Esophagus muscularis mucosa (tissue), 4 donors: ENCODE measurements at places on chromosomes 1 and 21. TPM values are rescaled to one million over a fixed set of nuclear protein-coding genes. Genes with fewer than 3 reads are reported as not detected.

Gene SPAG17
- total RNA-seq: not detected

Gene PRSS38
- not detected for total RNA-seq

Gene CSF1
- total RNA-seq: 53.3 TPM

Gene DPT
- 190 TPM for total RNA-seq

Gene ADORA1
- 0.34 TPM for total RNA-seq

Gene COL18A1
- 173 TPM for total RNA-seq

Gene SERPINC1
- total RNA-seq: not detected

Gene S100B
- 16.0 TPM for total RNA-seq

GRCh38 chr1:244536316-244536715 lies 75.2 kb downstream of the CATSPERE start:
- H3K36me3 ChIP-seq: no peaks in the 10 kb centered on the region
- no peak overlapping the region for H3K27ac ChIP-seq

DNA sequence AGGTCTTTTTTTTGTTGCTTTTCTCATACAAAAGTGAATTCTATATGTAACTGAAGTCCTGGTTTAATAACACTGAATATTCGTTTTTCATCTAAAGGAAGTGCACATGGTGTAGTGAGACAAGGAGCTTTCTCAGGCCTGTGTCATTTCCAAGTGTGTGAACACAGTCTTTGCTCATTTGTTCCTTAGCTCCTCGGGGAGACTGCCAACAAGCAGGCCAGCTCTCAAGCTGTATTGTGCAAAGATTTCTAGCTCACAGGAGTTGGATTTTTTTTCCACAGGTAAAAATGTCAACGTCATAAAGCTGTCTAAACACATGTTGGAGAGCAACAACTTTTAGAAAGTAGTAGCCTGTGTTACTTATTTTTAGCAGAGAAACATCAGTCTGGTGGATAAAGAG lies 87.8 kb upstream of the S1PR1 start:
- H3K36me3 ChIP-seq: no peaks in the 10 kb centered on the region
- DNase-seq: no peak
- H3K27me3 ChIP-seq: no peaks in the 10 kb centered on the region
- H3K4me1 ChIP-seq: no peaks in the 10 kb centered on the region
- no peak overlapping the region for H3K27ac ChIP-seq
- no peak overlapping the region for H3K4me3 ChIP-seq

DNA sequence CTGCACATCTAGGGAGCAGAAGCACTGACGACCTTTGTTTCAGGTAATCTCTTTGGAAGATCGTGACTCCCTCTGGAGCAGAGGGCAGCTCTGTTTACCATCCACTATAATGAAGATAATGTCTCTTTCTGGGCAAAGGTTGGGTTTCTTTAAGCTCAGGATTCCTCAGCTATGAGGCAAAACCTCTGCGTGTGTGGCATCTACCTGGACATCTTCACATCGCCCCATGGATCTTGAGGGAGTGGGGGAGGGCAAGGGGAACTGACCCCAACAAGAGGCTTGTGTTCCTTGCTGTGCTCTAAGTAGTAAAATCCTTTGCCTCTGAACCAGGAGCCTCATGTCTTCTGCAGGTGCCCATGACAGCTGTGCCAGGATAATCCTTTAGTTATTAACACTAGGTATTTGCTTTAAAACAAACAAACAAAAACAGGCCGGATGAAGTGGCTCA lies 19.6 kb downstream of the SPATA45 start:
- H3K27me3 ChIP-seq: no peaks in the 10 kb centered on the region
- H3K36me3 ChIP-seq: no peaks in the 10 kb centered on the region
- DNase-seq: no peak
- H3K4me3 ChIP-seq: no peak overlapping the region
- H3K4me1 ChIP-seq: no peaks in the 10 kb centered on the region

- no peaks in the 10 kb centered on the region for H3K27me3 ChIP-seq
- H3K27ac ChIP-seq: peak overlapping the region; percentile 52
- peak overlapping the region; percentile 26 for H3K4me3 ChIP-seq
- peaks cover 1% of the 10 kb centered on the region for H3K36me3 ChIP-seq
Observed at GRCh38 chr21:42669041-42669440, 15.6 kb downstream of the PDE9A start.

DNA sequence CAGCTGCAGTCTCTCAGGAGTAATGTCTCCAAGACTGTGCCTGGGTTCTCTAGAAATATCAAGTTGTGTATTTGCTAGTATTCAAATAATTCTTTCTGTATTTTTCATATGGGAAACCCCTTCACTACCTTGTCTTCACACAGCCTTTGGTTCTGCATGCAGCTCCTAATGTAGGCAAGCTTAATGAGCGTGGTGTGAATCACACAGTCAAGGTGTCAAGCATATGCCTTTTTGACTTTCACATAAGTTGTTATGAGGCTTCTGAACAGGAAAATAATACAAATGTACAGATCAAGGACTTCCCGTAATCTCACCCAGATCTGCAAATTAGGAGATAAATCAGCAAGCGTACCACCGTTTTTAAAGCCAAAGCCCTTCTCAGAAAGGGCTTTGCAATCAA lies at the start of gene FCRL3:
Gene FCRL3, minus strand, starts transcription at position 38 of the 400 bp plus-strand sequence. CDS start 280 bp downstream, outside the sequence.
- peaks cover 5% of the 10 kb centered on the region for H3K27me3 ChIP-seq
- no peak within 1 kb of the TSS for H3K27ac ChIP-seq
- DNase-seq: no peak
- no peak within 1 kb of the TSS for H3K4me3 ChIP-seq

GRCh38 chr1:112460615-112461014 lies 48.1 kb upstream of the WNT2B start:
- no peak for DNase-seq
- no peak overlapping the region for H3K27ac ChIP-seq
- H3K4me1 ChIP-seq: peaks cover 12% of the 10 kb centered on the region
- no peak overlapping the region for H3K4me3 ChIP-seq
- no peaks in the 10 kb centered on the region for H3K27me3 ChIP-seq

DNA sequence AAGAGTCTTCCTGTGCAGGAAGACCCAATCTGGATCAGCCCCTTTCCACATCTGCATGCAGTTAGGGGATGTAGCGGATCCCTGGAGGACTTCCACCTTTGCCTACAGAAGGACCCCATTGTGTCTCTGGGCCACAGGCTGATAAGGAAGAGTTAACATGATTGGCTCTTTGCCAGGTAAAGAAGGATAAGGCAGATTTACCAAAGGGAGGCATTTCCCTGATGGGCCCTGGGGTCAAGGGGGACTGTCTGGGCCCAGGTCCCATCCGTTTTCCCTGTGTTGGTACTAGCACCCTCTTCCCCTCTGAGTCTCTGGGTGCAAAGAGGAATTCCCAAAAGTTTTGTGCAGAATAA lies 29.1 kb downstream of the SLC26A9 start:
- H3K4me1 ChIP-seq: peaks cover 26% of the 10 kb centered on the region
- no peaks in the 10 kb centered on the region for H3K27me3 ChIP-seq
- no peak overlapping the region for H3K27ac ChIP-seq
- no peak overlapping the region for H3K4me3 ChIP-seq
- DNase-seq: no peak

GRCh38 chr21:42302076-42302650 lies 13.0 kb downstream of the TFF3 start:
- H3K27me3 ChIP-seq: no peaks in the 10 kb centered on the region
- no peak overlapping the region for H3K27ac ChIP-seq
- no peak for DNase-seq
- H3K36me3 ChIP-seq: no peaks in the 10 kb centered on the region
- no peak overlapping the region for H3K4me3 ChIP-seq

- no peak overlapping the region for H3K4me3 ChIP-seq
- H3K36me3 ChIP-seq: no peaks in the 10 kb centered on the region
- no peaks in the 10 kb centered on the region for H3K27me3 ChIP-seq
- peak; percentile 68 for DNase-seq
Observed at GRCh38 chr21:35333831-35334618, 284.9 kb upstream of the RUNX1 start.

DNA sequence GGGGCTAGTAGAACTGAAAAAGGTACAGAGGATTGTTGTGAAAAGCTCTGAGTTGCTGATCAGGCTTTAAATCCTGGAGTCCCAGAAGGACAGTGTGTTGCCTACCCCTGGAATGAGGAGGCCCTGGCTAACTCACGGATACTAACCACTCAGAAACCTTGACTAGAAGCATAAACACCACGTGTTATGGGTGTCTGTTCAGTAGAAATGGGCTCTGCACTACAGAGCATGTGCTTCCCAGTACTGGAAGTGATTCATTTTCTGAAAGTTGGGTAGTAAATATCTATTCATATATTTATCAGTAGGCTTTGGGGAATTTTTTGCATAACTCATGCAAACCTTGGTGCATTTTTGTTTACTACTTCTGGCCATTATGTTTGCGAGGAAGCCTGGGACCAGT lies 15.1 kb upstream of the CLCA1 start:
- no peaks in the 10 kb centered on the region for H3K27me3 ChIP-seq
- no peak overlapping the region for H3K27ac ChIP-seq
- H3K4me1 ChIP-seq: no peaks in the 10 kb centered on the region
- DNase-seq: no peak
- no peak overlapping the region for H3K4me3 ChIP-seq

DNA sequence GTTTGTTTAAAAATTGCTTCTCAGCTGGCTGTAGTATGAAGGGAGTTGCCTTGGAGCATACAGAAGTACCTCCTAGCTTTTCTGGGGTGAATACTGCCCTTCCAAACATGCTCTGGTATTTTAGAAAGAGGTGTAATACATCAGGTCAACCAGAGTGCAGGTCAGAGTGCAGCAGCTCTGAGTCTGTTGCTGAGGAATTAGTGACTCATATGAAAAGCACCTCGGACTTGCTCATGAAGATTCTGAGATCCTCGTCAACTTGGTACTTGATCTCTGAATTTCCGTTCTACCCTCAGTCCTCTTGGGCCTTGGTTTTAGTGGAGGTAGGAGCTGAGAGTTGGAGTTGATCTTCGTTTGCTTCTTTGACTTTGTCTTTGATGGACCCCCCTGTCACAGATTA lies 67.3 kb downstream of the NOS1AP start:
- no peak overlapping the region for H3K4me3 ChIP-seq
- no peaks in the 10 kb centered on the region for H3K36me3 ChIP-seq
- no peaks in the 10 kb centered on the region for H3K27me3 ChIP-seq
- DNase-seq: no peak

- DNase-seq: no peak
- no peaks in the 10 kb centered on the region for H3K36me3 ChIP-seq
- no peak overlapping the region for H3K4me3 ChIP-seq
Observed at GRCh38 chr1:229097356-229097755, 173.6 kb upstream of the RAB4A start.
